T47D (cell line): ENCODE measurements at places on chromosomes 12 and 14.

DNA sequence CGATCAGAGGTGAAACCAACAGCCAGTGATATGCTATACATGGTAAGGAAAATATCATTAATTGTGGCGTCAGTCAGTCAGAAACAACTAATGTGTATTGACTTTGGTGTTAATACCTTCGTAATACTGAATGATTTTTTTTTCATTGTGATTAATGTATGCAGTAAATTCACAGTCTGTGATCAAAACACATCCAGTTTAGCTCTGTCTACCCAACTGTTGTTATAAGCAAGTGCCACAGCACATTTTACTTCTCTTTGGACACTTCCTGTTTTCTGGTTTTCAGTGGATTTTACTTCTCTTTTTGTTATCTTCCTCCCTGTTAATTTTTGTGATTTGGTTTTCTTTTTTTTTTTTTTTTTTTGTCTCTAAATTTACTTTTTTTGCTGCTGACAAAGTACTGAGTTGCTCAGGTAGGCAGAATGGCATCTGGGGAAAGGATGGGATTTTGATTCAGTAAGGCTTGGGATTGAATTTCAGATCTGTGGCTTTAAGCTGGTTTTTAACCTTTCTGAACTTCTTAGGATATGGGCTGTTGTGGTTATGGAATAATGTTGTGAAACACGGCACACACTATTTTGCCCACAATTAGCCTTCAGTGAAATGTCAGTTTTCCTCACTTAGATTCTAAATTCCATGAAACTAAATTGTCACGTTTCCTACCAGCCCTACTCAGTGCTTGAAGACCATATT, 604 bp downstream of the GLIPR1 start:
- DNase-seq, result no peak

DNA sequence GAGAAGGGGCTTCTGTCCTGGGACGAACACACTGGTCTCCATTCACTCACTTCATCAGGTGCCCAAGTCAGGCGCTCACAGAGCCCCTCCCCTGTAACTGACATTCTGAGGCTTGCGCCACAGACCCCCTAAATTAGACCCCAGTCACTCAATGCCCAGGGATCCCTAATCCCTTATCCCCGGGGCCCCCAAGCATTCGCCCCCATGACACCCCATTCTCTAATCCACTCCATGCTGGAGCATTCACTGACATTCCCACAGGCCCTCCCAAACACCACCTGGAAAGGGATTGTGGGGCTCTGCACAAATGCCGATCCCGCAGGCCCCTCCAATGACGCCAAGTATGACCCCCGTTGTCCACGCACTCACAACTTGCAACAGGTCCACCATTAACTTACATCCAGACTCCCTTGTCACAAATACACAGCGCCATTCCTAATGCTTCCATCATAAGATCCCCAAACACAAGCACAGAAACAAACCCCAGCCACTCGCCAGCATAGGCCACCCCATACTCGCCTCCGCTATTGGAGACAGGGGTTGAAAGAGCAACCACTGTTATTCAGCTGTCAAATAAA, 1.5 kb downstream of the ZNF605 start:
- DNase-seq, result no peak

- no peak for DNase-seq
Measured at GRCh38 chr14:99722741-99723140, 38.6 kb downstream of the CYP46A1 start.

GRCh38 chr14:85856430-85856829, 326.5 kb downstream of the FLRT2 start:
- DNase-seq, result no peak

DNA sequence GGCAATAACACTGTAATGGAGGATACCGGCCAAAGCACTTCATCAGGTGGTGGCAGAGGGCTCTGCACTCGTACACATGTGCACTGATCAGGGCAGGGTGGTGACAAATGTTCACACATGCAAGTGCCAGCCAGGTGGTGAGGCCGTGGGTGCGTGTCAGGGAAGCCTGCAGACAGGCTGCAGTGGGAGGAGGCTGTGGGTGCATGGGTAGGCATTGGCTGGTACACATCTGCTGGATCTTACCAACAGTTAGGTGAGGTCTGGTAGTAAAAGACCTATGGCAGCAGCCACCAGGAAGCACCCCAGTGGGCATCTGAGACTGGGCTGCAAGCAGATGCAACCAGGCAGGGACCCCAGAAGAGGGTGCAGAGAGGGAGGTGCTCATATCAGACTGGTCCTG, 65.3 kb downstream of the PDE6H start:
- no peak for DNase-seq

DNA sequence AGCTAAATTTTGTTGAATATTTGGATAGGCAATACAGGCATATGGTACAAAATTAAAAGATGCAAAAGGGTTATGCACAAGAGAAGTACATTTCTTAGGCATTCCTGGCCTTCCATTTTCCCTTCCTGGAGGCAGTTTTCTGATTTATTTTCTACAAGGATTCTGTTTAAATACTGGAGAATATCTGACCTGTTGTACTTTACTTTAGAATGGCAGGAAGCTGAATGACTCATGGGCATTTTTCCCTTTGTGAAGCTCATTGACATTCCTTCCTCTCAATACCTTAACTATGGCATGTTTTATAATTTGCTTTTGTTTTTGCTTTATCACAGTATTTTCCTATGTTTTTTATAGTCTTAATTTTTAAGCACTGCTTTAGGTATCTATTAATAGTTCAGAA, 62.7 kb downstream of the RCOR1 start:
- DNase-seq, result no peak

DNA sequence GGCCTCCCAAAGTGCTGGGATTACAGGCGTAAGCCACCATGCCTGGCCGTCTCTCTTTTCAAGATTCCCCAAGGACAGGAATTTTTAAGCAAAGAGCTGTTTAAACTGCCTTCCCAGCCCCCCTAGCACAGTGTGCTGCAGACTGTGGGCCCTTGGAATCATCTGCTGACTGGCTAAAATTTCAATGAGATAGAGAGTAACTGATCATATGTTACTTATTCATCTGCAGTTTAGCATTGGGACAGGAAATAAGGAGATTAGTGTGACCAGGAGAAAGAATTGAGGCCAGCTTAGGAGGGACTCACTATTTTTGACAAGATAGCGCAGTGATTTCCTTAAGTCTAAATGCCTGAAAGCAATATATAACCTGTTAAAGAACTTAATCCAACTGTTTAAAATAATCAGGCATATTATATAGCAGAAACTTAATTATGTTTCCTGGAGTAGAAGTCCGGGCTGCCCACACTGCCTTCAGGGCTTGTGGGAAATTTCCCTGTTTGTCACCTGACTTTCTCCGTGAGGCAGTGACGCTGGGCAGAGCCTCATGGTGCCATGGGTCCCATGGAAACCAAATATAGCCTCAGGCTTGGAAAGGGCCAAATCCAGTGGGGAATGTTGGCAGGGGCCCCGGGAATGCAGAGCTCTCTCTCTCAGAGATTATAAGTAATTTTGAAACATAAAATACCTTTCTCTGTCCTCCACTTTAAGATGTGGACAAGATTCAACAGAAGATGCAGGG, 22.8 kb upstream of the CEBPE start:
- peak; percentile 91 for DNase-seq

DNA sequence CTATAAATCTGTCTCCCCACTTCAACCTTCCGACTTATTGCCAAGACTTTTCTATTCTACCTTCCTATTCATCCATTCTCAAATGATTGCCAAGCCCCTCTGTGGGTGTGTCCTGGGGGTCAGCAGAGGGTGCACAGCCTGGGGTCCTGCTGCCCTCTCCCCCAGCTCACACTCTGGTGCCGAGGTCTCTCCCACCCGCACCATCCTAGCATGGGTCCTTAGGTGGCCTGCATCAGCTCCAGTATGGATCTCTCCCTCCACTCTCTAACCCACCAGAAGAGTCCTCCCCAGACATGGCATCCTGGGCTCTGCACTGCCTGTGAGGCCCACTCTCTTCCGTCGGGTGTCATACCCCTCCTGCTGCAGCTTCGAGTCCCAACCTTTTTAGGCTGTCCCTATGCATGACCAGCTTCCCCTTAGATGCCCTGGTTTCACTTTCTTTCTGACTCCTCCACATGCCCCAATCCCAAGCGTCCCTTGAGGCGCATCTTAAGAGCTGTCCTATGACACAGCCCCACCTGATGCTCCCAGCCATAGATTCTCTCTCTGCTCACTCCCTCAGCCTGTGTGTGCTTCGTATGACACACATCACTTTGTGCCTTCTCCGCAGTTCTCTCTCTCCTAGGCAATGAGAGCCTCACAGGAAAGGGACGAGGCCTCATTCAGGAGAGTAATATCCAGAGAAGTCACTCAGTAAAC, 43.9 kb downstream of the GIT2 start:
- no peak for DNase-seq

GRCh38 chr12:26239852-26240815, 44.8 kb downstream of the SSPN start:
- no peak for DNase-seq

DNA sequence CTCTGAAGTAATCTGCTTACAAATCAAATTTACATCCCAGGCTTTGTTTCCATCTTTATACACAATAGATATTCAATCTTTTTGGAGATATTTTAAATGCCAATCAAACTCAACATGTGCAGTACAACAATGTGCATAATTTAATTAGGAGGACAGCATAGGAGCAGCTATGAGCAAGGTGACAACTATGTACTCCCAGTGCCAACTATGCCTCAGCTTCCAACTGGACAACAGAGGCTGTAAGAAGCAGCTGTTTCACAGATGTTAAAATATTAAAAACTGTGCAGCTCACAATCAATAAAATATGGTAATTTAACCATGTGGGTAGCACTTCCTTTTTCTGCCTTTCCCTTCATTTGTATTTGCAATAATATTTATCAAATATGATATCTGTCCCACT, 99.9 kb downstream of the ST8SIA1 start:
- DNase-seq, result no peak

GRCh38 chr12:50088577-50089335, 3.6 kb downstream of the SMARCD1 start:
- peak; percentile 88 for DNase-seq

DNA sequence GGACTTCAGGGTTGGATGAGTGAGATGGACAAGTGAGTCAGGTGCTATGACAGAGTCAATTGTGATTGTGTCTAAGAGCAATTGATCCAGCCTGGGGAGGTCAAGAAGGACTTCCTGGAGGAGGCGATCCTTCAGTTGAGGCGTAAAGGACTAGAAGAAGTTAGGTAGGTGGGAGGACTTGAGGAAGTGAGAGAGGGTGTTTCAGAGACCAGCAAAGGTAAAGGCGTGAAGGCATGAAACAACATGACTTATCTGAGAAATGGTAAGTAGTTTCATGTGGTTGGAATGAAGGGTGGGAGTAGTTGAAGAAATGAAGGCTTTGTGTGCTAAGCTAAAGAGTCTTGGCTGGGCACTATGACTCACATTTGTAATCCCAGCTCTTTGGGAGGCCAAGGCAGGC, 48.9 kb upstream of the PPP1CC start:
- no peak for DNase-seq

GRCh38 chr12:55679691-55680090, 28.0 kb downstream of the ITGA7 start:
- DNase-seq, result no peak

- no peak for DNase-seq
Measured at GRCh38 chr12:89319122-89319521, 33.2 kb downstream of the DUSP6 start.

GRCh38 chr12:100992194-100992593, 197.6 kb downstream of the ANO4 start:
- DNase-seq, result no peak

- DNase-seq, result no peak
Measured at GRCh38 chr14:25461780-25462179, 411.8 kb upstream of the STXBP6 start.

DNA sequence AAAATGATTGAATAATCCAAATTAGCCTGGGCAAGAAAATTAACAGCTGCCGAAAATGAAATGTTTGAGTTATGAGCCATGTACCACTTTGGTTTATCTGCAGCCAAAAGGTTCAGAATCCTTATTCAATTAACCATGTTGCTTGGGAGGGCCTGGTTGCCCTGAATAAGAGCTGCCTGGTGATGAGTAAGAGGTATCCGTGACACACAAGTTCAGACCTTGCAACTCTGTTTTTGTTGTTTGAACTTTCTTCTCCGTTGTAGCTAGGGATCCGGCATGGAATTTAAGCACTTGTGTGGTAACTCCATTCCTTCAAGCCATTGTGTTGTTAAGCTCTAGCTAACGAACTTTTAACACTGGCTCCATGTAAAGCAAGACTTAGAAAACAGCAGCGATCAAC, 35.7 kb downstream of the FOXA1 start:
- DNase-seq, result no peak

GRCh38 chr14:85617791-85618190, 87.8 kb downstream of the FLRT2 start:
- DNase-seq, result no peak

GRCh38 chr14:101980700-101981099, 16.3 kb downstream of the DYNC1H1 start:
- DNase-seq, result peak; percentile 98

- no peak for DNase-seq
Measured at GRCh38 chr14:97920201-97920600, 1123.0 kb downstream of the VRK1 start.

- no peak for DNase-seq
Measured at GRCh38 chr12:1117371-1117770, 126.3 kb downstream of the ERC1 start.

DNA sequence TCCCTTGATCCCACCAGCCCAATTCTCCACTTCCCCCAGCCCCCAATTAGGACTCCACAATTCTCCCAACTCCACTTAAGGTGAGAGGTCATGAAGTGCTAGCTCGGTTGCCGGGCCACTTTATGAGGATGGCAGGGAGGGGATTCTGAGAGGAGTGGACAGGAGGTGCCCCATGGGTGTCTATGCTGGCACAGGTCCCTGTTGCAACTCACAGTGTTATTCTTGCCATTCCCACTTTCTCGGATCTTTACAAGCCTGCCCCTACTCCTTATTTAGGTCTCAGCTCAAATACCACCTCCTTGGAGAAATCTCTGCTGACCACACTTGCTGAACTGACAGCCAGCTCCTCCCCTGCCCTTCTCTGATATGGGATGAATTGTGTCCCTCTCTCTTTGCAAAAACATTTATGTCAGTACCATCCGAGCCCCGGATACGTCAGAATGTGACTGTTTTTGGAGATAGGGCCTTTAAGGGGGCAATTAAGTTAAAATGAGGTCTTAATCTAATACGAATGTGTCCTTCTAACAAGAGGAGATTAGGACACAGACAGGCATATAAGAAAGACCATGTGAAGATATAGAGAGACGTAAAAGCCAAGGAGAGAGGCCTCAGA, 4.2 kb upstream of the LGALS3 start:
- no peak for DNase-seq

GRCh38 chr12:43858096-43858495, 22.2 kb downstream of the TMEM117 start:
- DNase-seq, result no peak
